ENCODE measurements at places on chromosomes 5 and 9.

- DNase-seq: no peak
Measured at GRCh38 chr5:102700120-102700831, 54.8 kb upstream of the PAM start.

DNA sequence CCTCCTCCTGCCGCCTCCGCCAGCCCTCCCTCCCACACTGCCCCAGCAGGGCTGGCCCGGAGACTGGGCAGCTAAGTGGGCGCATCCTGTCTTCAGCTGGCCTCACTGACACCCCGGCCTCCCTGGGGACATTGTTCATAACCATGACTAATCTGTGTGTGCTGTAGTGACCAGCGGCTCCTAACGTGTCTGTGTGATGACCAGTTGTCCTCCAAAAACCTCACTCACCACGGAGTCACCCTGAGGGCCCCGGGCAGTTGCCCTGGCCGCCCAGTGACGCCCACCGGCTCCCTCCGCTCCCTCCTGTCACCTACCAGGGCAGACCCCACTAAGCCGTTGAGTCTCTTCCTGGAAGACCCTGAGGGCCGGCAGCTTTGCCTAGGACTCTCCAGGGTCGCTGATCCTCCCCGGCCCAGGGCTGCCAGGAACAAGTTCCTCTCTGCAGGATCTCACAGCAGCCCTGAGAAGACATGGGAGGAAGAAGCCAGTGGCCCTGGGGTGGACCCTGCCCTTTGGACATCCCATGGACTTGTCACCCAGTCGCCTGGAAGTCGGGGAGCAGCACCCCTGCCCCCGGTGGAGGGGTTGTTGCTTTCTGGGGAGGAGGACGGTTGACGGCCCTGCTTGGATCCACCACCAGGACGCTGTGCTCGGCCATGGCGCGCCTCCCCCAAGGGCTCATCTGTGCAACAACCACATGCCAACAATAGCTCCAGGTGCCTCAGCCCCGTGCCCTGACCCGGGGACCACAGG, 110.2 kb upstream of the LMX1B start:
- no peak for DNase-seq

DNA sequence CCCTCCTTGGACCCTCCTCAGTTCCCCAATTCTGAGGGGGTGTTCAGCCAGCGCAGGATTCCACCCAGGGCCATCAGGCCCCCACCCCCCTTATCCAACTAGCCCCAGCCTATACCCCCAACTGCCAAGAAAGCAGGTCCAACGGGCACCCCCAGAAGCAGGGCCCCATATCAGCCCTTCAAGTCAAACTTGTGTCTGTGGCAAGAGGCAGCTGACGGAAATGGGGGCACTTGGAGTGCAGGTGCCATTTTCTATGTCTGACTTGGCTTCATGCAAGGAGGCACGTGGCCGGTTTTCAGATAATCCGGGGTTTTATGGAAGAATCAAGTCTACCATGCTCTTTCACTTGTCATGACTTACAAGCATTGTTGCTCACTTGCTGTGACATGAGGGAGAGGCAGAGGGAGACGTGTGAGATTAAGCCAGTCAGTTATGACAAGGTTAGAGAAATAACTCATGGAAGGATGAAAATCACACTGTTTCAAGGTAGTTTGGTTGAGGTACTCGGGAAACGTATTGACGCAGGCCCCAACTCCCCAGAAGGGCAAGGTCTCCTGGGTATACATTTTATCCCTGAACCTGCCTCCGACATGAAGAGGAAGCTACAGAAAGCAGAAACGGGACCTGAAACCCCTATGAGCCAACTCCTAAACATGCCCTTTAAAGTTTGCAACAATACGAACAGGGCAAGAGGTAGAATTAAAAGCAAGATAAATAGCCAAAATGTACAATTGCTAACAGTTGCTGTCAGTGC, 26.5 kb upstream of the CLPTM1L start:
- DNase-seq: no peak

GRCh38 chr5:103259705-103260355, 1.3 kb downstream of the MACIR start:
- DNase-seq: no peak

GRCh38 chr5:61816146-61816545, 484.1 kb downstream of the ZSWIM6 start:
- DNase-seq: no peak

DNA sequence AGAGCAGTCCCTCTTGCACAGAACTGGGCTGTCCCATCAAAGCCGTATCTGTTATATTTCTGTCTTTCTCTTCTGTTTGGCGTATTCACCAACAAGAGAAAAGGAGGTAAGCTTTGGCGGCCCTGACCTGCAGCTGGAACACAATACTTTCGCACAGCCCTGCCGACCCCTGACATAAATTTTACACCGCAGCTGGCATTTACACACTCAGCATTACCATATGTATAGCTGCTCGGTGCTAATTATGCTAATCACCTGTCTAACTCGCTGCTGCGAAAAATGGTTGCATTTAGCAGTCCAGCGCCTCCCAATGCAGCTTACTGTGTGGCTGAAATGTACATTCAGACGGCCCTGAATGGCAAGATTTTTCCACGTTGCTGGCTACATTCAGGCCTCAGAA, 20.8 kb downstream of the PTCH1 start:
- DNase-seq: no peak

- DNase-seq: no peak
Measured at GRCh38 chr9:130332384-130332926, 66.9 kb downstream of the HMCN2 start.

DNA sequence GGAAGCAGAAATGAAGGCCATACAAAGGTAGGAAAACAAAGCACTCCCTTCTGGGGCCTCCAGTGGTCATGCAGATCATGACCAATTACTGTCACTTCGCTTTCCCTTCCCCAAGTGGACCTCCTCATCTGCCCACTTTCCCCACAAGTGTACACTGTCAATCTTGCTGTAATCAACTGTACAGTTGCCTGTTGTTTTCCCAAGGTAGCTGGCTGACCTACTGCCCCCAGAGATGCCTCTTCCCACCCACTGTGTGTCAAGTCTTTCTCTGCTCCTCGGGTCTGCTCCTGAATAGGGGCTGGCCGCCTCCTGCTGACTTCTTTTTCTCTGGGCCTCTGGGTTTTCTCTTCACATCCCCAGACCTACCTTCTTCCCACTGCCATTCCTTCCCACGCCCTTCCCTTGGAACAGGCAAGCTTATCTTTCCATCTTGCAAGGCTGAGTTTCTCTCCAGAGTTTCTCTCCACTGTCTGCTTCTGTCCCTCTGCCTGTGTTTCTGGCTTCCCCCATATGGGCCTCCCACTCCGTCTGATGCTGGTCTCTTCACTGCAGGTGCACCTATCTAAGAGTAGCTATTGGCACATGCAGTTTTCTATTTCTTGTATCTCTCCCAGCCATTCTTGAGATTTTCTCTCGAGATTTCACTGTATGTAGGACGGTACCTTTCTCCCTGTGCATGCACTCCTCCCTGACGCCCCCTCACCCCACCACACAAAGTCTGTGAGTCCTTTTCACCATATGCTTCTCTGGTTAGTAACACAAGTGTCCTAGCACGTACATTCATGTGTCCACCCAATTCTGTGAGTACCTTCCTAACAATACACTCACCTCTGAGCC, 2.4 kb downstream of the ELL2 start:
- no peak for DNase-seq

- no peak for DNase-seq
Measured at GRCh38 chr5:19099195-19099594, 888.8 kb downstream of the CDH18 start.

DNA sequence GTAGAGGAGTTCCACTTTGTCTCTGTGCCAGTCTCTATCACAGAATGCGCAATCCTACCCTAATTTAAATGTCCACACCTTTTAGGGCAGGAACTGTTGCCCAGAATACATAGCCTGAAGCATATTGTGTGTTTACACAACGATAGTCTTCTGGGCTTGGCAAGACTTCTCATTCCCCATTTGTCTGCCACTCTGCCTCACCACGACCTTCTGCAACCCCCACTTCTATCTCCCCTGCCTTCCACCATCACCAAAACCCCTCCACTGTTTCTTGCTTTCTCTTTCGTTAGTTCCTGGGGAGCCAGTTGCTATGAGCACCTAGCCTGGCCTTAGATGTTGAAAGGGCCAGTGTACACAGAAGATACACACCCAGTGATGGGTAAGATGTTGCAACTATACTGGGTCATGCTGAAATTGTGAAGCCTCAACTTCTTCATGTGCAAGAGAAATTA, 883 bp upstream of the RNF145 start:
- DNase-seq: no peak

DNA sequence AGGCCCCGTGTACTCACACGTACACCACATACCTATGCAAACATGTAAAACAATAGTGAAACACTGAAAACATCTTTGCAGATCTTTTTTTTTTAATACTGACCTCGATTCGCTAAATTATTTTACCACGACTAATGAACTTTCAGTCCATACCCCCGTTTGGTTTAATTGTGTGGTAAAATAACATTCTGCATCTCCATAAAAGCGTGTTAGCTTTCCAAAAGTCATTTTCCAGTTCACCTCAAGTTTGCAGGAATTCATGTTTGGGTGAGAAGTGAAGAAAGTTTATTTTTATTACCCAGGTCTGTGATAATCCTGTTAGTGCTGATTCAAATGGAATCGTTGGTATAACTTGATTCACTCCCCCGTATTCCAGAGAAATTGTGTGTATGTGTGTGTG, 652 bp downstream of the ARSK start:
- no peak for DNase-seq

- DNase-seq: no peak
Measured at GRCh38 chr5:115209279-115209678, 39.6 kb upstream of the TRIM36 start.

GRCh38 chr5:9283021-9283420, 262.9 kb downstream of the SEMA5A start:
- no peak for DNase-seq

DNA sequence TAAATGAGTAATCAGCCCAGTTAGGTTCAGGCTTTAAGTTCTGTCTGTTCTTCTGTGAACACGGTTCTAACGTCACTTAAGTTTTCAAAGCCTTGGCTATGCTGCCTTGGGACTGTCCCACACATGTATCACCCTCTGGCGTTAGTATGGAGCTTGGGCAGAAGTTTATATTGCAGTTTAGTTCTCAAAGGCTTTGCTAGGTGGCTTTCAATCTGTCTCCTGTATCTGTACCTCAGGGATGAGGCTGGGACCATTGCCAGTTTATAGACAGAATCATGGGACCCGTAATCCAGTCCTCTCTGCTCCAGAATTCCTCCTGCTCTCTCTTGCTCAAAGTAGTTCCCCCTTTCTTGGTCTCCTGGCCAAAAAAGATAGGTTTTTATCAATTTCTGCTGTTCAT, 12.1 kb downstream of the C9orf40 start:
- no peak for DNase-seq

DNA sequence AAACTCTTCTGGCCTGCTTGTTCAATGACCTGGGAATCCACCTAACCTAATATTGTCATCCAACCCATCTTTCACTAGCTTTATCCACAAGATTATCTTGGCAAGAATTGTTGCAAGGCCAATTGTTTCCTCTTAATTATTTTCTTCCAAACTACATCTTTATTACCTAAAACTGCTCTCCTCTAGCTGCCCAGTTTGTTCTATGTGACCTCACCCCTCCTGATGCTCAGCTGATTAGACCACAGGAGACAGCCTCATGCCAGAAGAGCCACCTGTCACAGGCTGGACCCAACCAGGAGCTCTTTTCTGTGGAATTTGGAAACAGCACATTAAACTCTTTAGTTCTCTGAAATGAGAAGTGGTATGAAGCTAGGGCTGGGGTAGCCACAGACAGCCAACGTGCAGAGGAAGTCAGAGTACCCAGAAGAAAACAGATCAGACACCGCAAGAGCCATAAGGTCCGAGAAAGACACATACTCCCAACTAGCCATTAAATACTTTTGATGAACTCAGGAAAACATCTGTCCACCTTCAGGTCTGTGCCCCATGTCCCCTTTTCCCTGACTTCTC, 12.0 kb downstream of the SAXO1 start:
- DNase-seq: no peak

DNA sequence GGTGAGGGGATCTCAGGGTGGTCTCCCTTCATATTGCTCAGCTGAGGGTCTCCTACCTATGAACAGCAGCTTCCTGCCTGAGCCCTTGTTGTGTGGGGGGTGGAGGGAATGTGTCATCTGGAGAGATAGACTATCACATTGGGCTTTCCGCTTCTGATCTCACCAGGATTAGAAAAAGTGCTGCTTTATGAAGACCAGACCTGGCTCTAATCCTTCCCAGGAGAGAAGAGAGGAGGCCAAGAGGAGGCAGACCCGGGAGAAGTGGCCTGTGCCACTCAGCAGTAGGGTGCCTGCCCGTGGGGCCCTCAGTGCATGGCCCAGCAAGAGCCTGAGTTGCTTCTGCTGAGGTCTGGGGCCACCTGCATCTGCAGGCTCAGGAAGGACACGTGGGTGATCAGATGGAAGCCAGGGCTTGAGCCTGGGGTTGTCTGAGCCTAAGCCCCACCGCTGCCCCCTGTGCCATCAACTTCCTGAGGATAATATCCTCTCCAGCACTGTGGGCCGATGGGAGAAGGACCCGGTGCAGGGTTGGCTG, 22.1 kb upstream of the COL5A1 start:
- no peak for DNase-seq

DNA sequence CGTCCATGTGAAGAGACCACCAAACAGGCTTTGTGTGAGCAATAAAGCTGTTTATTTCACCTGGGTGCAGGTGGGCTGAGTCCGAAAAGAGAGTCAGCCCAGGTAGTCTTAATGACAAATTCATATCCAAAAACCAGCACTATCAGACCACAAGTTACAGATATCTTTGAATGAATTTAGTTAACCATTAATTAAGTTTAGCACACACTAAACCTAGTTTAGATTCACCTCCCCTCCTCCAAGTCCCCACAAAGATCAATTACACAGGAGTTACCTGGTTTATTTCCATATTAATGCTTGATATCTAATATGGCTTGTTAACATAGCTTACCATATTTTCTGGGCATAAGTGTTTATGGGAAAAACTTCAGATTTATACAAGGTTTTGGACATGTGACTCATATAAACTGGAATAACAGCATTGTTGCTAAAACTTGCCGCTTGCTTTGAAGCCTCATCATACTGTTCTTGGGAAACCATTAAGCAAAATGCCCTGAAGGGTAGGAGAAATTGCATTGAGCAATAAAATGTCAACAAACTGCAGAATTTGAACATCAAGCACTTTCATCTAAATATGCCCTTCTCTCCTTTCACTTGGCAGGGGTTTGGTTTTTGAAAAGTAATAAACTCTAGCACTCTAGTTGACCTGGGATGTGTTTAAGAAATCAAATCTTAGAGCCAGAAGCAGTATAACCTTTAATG, 166.9 kb downstream of the SNCAIP start:
- DNase-seq: no peak

DNA sequence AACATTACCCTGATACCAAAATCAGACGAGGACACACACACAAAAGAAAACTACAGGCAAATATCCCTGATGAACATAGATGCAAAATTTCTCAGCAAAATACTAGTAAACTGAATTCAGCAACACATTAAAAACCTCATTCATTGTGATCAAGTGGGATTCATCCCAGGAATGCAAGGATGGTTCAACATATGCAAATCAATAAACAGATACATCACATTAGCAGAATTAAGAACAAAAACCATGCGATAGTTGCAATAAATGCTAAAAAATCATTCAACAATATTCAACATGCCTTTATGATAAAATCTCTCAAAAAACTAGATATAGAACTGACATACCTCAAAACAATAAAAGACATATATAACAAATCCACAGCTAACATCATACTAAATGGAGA, 36.9 kb upstream of the TNPO1 start:
- no peak for DNase-seq
